ENCODE measurements at places on chromosomes 13 and 19. TPM values are rescaled to one million over a fixed set of nuclear protein-coding genes. Genes with fewer than 3 reads are reported as not detected.

RUBCNL gene
- total RNA-seq: 3.5 TPM

ACER1 gene
- not detected for total RNA-seq

HPN gene
- total RNA-seq: 28.1 TPM

CD22 gene
- 19.1 TPM for total RNA-seq

ZNF610 gene
- total RNA-seq: 3.6 TPM

CEACAM6 gene
- 369 TPM for total RNA-seq

DNA sequence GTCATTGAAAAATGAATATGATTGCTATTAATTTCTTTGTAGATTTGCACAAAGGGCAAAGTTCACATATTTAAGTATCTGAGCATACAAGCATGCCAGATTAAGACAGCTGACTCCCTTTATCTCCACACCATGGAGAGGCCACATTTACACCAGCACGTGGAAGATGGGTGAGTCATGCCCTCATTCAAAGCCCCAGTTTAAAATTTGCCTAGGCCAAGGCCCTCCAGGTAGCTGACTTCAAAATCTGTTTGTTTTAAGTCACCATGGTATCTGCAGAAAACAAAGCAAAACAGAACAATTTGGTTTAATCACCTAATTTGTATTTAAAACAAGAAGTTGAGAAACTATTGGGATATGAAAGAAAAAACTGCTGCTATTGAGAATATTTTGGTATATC, 109.2 kb downstream of the ESD start:
- no peak for DNase-seq

DNA sequence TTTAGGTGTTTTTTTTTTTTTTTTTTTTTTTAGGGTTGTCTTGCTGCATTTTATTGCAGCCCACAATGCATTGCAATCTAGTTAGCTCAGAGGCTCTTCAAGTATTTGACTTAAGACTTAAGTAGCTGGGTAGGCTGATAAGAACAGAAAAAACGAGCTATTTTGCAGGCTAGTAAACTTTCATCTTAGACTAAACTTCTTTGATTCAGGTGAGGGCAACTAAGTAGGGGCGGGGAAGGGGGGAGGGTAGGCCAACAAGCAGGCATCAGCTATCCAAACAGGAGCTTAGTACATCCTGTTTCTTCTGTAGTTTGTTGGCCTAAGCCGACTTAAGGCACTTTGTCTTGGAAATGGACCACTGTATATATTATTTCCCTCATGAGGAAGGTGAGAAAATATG, 4.9 kb upstream of the TDRD3 start:
- DNase-seq: peak; percentile 64

- DNase-seq: no peak
Observed at GRCh38 chr13:51179432-51179971, 42.7 kb upstream of the FAM124A start.

DNA sequence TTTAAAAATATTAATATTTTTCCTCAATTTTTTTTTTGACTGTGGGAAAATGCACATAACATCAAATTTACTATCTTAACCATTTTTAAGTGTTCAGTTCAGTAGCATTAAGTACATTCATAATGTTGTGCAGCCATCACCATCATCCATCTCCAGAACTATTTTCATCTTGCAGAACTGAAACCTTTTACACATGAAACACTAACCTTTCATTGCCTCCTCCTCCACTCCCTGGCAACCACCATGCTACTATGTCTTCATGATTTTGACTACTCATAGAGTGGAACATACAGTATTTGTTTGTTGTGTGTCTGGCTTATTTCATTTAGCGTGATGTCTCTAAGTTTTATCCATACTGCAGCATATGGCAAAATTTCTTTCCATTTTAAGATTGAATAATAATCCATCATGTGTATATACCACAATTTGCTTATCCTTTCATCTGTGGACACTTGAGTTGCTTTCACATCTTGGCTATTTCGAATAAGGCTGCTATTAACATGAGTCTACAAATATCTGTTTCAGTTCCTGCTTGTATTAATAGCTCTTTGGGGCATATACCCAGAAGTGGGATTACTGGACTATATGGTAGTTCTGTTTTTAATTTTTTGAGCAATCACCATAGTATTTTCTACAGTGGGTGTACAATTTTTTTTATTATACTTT, 376.4 kb downstream of the MTUS2 start:
- DNase-seq: no peak

DNA sequence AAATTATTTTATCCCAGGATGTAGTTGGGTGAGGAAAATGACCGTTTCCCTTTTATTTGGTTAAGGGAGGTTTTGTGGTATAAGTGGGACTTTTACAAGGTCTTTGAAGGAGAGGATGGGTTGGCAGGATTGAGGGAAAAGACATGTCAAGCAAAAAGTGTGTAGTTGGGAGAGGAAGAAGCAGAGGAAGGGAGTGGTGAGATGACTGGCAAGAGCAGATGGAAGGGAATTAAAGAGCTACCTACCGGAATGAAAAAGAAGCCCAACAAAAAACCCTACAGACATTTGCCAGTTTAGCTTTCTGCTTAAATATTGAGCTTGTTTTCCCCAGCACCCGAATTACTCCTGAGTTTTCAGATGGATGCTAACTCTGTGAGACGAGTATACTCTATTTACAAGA, 19.6 kb downstream of the FRY start:
- DNase-seq: no peak

GRCh38 chr13:71879129-71879535, 12.1 kb upstream of the DACH1 start:
- DNase-seq: no peak

GRCh38 chr19:7994928-7995809, 10.3 kb downstream of the ELAVL1 start:
- no peak for DNase-seq

DNA sequence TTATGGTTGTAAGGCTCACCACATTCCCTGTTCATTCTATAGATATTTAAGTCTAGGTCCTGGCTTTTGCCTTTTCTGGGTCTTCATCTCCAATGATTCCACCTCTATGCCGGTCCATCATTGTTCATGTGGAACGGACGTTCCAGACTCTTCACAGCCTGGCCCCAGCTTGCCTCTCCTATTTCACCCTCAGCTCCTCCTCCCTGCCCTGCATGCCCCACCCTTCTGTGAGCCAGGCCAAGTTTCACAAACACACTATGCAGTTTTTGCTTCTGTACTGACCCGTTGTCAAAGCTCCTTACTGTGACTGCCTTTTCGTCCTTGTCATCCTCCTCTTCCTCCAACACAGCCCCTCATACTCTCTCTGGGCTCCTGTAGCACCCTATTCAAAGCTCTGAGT, 31.3 kb downstream of the TEX26 start:
- DNase-seq: peak; percentile 50

DNA sequence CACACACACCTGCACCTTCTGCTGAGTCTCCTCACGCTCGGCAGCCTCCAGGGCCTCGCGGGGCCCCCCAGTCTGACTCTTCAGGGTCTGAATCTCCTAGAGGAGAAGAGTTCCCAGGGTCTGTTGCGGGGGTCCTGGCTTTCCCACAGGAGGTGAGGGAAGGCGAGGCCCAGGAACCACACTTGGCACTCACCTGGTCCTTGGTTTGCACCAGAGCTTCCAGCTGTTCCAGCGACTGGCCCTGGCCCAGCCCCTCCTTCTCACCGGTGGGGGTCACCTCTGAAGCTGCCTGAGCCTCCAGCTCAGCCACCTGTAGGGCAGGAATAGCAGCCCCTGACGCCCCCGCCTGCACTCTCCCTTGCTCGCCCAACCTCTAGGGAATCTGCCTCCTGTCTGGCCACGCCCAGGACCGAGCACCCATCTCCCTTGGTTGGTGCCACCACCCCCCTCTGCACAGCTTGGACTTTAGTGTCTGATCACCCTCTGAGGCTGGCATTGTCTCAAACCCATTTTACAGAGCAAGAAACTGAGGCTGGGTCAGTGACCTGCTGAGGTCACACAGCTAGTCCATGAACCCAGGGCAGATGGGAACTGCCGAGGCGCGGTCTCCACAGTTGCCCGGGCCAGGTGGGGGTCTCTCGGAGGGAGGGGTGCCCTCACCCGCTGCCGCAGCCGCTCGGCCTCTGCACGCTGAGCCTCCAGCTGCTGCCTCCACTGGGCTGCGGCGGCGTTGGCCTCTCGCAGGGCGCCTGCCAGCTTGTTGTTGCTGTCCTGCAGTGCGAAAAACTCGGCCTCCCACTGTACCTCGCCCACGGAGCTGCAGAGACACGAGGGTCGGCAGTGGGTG, 9.5 kb downstream of the HOMER3 start:
- DNase-seq: no peak

DNA sequence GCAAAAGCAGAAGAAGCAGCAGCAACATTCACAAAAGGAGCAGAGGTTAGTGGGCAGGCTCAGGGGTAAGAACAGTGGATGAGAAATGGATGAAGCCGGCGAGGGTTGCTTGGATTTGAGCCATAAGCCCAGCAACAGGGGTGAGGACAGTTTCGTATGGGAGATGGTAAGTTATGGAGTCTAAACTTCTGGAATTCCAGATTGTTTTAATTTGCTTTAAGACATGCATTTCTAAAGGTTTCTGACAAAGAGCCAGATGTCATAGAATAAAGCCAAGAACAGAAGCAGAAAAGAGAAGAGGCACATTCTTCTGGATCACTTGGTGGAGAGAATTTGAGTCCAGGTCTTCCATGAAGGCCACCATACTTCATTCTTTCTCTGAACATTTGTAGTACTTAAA, 76.6 kb downstream of the TNFSF11 start:
- DNase-seq: no peak

DNA sequence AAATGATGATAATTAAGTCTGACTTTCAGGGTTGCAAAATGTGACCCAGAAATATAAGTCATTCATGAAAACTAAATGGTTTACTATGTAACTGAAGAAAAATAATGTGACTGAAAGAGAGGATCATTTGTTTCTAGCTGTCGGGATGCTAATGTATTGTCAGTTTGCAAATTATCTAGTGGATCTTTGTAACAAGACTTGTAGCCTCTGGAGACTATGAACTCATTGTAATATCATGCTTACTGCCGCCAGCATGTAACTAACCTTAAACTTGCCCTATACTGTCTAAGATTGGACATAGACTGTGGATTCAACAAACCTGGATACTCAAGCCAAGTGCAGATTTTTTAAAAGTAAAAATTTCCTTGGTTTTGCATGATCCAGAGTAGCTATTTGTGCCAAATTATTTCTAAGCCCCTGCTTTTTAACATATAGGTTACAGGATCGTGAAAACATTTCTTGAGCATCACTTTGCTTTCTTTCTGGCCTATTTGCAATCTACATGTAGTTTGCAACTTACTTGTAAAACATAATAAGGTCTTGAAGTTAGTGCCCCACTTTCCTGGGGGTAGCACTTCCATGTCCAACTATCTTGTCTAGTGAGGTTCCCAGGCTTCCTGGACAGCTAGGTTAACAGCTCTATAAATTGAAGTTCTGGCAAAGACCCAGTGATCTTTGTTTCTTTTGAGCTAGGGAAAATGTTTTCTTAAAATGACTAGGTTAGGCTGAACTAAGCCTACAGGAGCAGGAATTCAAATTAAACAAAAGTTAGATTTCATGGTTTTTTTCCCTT, 3.3 kb upstream of the POSTN start:
- no peak for DNase-seq

DNA sequence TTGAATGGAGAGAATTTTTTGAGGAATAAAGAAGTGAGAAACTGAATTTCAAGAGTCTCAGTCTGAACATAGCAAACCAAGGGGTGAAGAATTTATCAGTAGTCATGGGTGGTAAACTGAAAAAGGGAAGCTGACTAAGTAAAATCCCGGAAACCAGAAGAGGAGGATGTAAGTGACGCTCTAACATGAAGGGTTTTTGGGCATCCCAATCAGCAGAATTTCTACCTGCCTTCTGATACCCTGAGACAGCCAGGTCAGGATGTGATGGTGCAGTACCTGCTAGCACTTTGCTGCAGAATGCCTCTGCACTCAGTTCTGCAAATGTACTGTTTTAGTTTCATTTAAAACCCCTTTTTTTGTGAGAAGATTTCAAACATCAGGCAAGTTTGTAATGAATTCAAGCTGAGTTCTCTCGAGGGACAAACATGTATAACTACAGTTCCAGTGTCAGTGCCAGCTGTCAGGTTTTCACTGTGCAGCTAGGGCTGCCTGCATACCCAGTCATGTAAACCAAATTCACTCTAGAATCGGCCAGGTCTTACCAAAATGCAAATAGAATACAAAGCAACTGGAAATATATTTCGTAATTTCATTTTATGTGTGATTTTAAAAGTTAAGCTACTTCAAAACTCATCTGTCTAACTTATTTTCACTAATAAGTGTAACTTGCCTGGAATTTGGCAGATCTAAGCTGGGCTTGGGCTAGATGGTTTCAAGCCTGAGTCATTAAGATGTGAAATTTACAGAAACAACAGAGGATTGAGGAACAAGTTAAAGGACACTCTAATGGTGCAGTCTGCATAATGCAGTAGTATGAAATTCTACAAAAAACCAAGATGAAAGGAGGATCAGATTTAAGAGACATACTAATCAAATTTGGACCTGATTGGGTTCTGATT, 13.8 kb downstream of the METTL21C start:
- no peak for DNase-seq

GRCh38 chr19:49687566-49688316, 1.7 kb upstream of the ADM5 start:
- DNase-seq: no peak

GRCh38 chr13:21032656-21033055, 28.7 kb downstream of the LATS2 start:
- DNase-seq: no peak

DNA sequence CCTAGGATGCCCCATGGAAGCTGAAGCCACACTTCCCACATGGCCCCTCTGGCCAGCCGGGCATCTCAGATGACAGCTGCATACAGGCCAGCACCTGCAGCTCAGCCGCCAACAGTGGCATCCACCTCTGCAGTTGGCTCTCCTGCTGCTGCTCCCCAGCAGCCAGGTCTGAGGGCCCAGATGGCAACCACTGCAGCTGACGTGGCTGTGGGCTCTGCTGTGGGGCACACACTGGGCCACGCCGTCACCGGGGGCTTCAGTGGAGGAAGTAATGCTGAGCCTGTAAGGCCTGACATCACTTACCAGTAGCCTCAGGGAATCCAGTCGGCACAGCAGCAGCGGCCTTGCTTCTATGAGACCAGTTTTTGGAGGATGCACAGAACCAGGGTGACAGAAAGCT, 45.3 kb upstream of the LSM14A start:
- no peak for DNase-seq

GRCh38 chr13:113792886-113793717, 34.1 kb downstream of the TMEM255B start:
- no peak for DNase-seq

DNA sequence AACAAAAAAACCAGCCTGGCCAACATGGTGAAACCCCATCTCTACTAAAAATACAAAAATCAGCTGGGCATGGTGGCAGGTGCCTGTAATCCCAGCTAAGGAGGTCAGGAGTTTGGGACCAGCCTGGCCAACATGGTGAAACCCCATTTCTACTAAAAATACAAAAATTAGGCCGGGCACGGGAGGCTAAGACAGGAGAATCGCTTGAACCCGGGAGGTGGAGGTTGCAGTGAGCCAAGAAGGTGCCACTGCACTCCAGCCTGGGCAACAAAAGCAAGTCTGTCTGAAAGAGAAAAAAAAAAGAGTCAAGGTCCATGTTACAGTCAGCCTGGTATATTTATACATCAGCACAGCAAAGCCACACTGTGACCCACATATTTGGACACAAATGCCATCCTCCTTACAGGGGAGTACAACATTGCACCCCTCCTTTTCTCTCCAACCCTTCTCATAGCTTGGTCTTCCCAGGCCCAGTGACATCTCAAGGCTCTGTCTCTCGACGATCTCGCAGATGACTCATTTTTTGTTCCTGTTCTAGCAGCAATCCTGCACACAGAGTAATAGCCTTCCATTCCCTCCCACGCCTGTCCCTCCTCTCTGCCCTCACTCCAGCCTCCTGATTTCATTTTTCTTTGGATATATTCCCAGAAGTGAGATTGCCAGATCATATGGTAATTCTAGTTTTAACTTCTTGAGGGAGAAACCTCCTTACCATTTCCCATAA, 21.0 kb upstream of the DPP9 start:
- DNase-seq: no peak
